ENCODE measurements at places on chromosomes 1 and 21. TPM values are rescaled to one million over a fixed set of nuclear protein-coding genes. Genes with fewer than 3 reads are reported as not detected.

IQCC gene
- polyA plus RNA-seq: 2.3 TPM

CD2 gene
- polyA plus RNA-seq: 1.2 TPM

AKR1A1 gene
- 128 TPM for polyA plus RNA-seq

LCA5L gene
- not detected for polyA plus RNA-seq

DNA sequence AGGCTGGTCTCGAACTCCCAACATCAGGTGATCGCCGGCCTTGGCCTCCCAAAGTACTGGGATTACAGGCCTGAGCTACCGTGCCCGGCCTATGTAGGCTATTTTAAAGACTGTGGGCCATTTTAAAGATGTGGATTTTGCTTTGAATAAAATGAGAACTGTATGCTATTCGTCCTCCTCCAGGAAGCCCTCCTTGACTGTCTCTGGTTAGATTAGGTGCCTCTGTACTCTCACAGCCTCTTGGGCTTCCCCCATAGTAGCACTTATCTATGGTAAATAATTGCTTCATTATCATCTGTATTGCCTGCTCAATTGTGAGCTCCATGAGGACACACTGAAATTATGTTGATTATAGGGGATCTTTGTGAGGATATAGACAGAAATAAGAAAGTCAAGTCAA lies 20.5 kb upstream of the ERI3 start:
- no peaks in the 10 kb centered on the region for H3K36me3 ChIP-seq
- H3K27ac ChIP-seq: no peak overlapping the region
- DNase-seq: no peak
- H3K4me1 ChIP-seq: no peaks in the 10 kb centered on the region
- H3K27me3 ChIP-seq: no peaks in the 10 kb centered on the region

- no peak for DNase-seq
- H3K27ac ChIP-seq: no peak overlapping the region
- H3K27me3 ChIP-seq: peaks cover 7% of the 10 kb centered on the region
- no peaks in the 10 kb centered on the region for H3K4me1 ChIP-seq
These were observed 15.8 kb upstream of the CCDC190 start for GRCh38 chr1:162876751-162877150.

DNA sequence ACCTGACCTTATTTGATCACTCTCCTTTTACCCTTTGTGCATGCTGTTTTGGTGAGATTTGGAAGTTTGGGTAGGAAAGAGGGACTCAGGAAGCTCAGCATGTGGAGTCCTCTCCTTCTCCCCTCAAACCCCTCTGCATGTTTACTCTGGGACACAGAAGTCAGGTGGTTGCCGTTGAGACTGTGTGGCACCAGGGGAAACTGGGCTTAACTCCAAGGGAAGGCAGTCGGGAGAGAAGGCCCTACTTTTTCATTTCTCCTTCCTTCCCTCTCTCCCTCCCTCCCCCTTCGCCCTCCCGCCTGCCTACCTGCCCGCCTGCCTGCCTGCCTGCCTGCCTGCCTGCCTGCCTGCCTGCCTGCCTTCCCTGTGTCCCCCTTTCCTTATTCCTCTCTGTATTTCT lies 34.8 kb upstream of the TTC22 start:
- H3K27me3 ChIP-seq: peaks cover 11% of the 10 kb centered on the region
- no peak overlapping the region for H3K27ac ChIP-seq
- DNase-seq: no peak

DNA sequence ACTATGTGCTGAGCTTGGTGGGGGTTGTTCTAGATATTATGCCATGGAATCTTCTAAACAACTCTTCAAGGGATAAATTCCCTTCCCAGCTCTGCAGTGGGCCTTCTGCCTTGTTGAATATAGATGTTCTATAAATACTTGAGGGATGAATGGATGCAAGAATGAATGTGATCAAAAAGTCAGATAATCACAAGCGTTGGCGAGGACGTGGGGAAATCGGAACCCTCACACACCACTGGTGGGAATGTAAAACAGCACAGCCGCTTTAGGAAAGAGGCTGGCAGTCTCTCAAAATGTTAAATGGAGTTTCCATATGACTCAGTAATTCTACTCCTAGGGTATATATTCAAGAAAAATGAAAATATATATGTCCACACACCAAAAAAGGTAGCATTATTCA lies 19.0 kb downstream of the SDC3 start:
- no peak overlapping the region for H3K4me3 ChIP-seq
- peaks cover 16% of the 10 kb centered on the region for H3K4me1 ChIP-seq
- H3K36me3 ChIP-seq: no peaks in the 10 kb centered on the region
- H3K27ac ChIP-seq: no peak overlapping the region

DNA sequence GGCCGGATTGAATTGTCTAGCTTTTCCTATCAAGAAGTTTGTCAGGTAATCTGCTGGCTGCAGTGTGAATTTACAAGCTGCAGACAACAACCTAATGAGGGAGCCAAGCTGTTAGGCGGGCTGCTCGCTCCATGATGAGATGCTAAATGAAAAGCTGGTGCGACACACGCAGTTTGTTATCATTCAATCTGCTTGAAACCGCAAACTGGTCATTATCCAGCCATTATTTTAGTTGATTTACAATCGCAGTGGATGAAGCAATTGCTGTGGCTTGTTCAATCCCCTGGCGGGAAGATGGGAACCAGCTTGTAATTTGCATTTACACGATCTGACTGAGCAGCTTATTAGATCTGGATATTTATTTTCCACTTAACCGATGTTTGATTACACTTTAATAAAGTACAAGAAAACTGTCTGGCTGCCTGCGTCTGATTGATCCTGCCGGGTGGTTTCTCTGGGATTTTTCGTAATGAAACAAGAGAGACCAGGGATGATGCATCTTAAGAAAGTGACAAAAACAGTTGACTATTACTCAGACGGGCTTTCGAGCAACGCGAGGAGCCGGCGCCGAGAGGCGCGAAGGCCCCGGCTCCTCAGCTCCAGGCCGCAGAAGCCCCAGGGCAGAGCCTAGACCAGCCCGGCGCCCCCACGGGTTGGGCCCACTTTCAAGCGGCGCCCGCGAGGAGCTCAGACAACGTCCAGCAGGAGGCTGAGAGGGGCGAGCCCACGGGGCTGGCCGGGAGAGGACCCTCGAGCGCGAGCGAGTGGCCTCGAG lies 118.0 kb upstream of the BARHL2 start:
- peaks cover 92% of the 10 kb centered on the region for H3K27me3 ChIP-seq
- H3K4me3 ChIP-seq: peak overlapping the region; percentile 82
- H3K27ac ChIP-seq: no peak overlapping the region
- no peak for DNase-seq

GRCh38 chr1:36100376-36100775 lies 11.7 kb downstream of the ADPRS start:
- H3K36me3 ChIP-seq: no peaks in the 10 kb centered on the region
- no peak for DNase-seq
- no peak overlapping the region for H3K27ac ChIP-seq
- H3K4me1 ChIP-seq: no peaks in the 10 kb centered on the region
- no peak overlapping the region for H3K4me3 ChIP-seq

DNA sequence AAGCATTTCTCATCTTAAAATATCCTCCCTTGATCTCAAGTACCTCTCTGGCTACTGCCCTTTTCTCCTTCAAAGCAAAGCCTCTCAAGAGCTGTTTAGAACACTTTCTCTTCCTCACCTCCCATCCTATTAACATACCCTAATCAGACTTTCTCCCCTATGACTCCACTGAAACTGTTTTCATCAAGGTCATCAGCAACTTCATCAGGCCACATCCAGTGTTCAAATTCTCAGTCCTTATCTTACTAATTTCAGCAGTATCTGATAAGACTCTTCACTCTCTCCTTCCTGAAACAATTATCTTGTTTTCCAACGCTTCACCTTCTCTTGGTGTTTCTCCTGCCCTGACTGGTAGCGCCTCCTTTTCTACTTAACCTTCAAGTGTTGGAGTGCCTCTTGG lies 1.5 kb upstream of the RAP1A start:
- H3K27me3 ChIP-seq: no peaks in the 10 kb centered on the region
- H3K4me1 ChIP-seq: peaks cover 75% of the 10 kb centered on the region
- no peaks in the 10 kb centered on the region for H3K36me3 ChIP-seq
- no peak for DNase-seq

DNA sequence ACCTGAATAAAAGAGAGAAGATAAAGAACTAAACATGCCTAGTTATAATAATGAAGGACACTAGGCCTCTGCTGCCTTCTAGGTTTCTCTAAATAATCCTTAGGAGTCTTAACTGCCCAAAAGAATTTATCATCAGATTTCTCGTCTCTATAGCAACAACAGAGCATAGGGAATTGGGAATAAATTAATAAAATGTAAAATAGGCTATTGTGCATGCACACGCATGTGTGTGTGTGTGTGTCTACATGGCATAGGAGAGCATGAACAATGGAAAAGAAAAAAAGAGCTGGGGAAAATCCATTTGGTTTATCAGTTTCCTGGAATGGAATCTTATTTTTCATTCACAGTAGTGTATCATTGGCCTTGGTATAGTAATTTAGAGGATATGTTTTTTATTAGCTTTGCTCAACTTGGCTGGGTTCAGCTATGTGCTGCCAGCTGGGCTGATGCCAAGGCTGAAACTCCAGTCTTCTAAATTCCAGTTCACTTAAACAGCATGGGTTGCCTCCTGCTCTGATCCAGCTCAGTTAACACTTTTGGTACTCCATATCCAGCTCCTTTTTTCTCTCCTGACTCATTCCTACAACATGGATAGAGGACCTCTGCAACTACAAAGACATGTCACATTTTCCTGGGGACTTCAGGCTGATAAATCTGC lies 80.6 kb upstream of the SLFNL1 start:
- H3K27me3 ChIP-seq: no peaks in the 10 kb centered on the region
- H3K4me1 ChIP-seq: peaks cover 29% of the 10 kb centered on the region
- no peak for DNase-seq

Measured in naive B cell (primary cell).